ENCODE measurements at places on chromosomes 5 and 9. TPM values are rescaled to one million over a fixed set of nuclear protein-coding genes. Genes with fewer than 3 reads are reported as not detected.

ERAP2 gene
- total RNA-seq, result 51.3 TPM

IDNK gene
- total RNA-seq, result 4.5 TPM

CAMK2A gene
- total RNA-seq, result not detected

PHF24 gene
- total RNA-seq, result 0.57 TPM

- peaks cover 1% of the 10 kb centered on the region for H3K27me3 ChIP-seq
- no peak overlapping the region for H3K4me3 ChIP-seq
- no peak for DNase-seq
- H3K27ac ChIP-seq, result no peak overlapping the region
- peaks cover 4% of the 10 kb centered on the region for H3K4me1 ChIP-seq
Measured at GRCh38 chr9:105306351-105307140, 62.1 kb downstream of the SLC44A1 start.

DNA sequence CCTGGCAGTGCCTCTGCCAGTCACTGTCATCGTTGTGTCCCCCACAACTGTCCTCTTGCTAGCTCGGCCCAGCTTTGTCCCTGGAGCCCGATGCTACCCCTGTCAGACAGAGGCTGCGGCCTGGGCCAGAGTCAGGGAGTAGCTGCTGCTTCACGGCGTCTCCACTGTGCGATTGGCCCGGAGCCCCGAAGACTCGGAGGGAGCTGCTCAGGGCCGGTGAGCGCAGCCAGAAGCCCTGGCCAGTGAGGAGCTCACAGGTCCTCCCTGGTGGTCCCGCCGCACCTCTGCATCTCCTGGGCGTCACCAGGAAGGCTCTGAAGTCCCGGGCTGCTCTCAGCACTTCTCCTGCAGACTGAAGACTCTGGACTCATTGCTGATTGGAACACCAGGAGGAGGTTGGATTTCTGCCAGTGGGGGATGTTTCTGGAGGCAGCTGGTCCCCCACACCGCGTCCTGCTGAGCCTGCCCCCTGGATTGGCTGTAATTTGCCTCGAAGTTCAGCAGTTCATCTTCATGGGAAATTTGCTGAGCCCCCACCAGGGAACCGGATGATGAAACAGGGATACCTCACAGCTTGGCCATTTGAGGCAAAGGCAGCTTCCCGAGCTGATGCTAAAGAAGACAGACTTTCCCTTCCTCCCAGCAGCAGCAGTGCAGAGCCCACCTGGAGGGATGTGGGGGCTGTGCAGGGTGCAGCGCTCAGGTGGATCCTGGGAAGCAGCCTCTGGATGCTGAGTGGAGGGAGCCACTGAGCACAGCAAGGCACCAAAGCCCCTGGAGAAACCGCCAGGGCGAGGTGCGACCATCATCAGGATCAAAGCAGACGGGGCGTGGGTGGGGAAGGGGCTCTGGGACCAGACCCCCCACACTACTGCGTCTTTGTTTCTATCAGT lies 45.6 kb downstream of the USP20 start:
- no peaks in the 10 kb centered on the region for H3K27me3 ChIP-seq
- no peak overlapping the region for H3K4me3 ChIP-seq
- DNase-seq, result no peak

GRCh38 chr5:366541-367357 lies 45.2 kb downstream of the AHRR start:
- DNase-seq, result no peak
- H3K27me3 ChIP-seq, result no peaks in the 10 kb centered on the region
- H3K27ac ChIP-seq, result peak overlapping the region; percentile 31
- peaks cover 39% of the 10 kb centered on the region for H3K36me3 ChIP-seq
- H3K4me1 ChIP-seq, result peaks cover 28% of the 10 kb centered on the region
- no peak overlapping the region for H3K4me3 ChIP-seq

GRCh38 chr5:51039424-51040329 lies 343.6 kb upstream of the ISL1 start:
- no peaks in the 10 kb centered on the region for H3K36me3 ChIP-seq
- H3K4me1 ChIP-seq, result no peaks in the 10 kb centered on the region
- H3K27ac ChIP-seq, result no peak overlapping the region
- no peaks in the 10 kb centered on the region for H3K27me3 ChIP-seq

- no peak for DNase-seq
- no peaks in the 10 kb centered on the region for H3K36me3 ChIP-seq
- H3K4me1 ChIP-seq, result no peaks in the 10 kb centered on the region
- no peak overlapping the region for H3K4me3 ChIP-seq
- H3K27me3 ChIP-seq, result peaks cover 14% of the 10 kb centered on the region
- H3K27ac ChIP-seq, result no peak overlapping the region
Measured at GRCh38 chr5:135955525-135955924, 742 bp upstream of the LECT2 start.

GRCh38 chr9:130402243-130402642 lies 42.5 kb upstream of the ASS1 start:
- no peaks in the 10 kb centered on the region for H3K27me3 ChIP-seq
- no peak overlapping the region for H3K4me3 ChIP-seq
- H3K27ac ChIP-seq, result no peak overlapping the region
- no peaks in the 10 kb centered on the region for H3K36me3 ChIP-seq

DNA sequence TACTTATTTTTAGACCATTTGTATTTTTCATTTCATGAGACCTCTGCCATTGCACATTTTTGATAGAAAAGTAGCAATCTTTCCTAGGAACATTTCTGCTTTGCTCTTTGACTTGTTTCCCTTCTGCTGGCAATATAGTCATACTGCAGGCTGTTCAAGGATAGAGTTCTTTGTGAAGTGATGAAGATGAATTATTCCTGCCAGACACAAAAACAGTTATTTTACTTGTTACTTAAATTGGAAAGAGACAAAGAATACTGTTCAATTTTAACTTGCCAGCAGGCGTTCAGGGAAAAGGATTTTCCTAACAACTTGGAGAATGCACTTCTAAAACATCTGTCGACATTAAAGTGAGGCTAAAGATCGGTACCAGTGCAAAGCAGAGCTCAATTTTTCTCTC lies 251.7 kb upstream of the ACTBL2 start:
- H3K36me3 ChIP-seq, result no peaks in the 10 kb centered on the region
- no peaks in the 10 kb centered on the region for H3K4me1 ChIP-seq
- no peak overlapping the region for H3K4me3 ChIP-seq
- H3K27ac ChIP-seq, result no peak overlapping the region
- peaks cover 4% of the 10 kb centered on the region for H3K27me3 ChIP-seq

GRCh38 chr5:125277494-125278154 lies 531.2 kb upstream of the ZNF608 start:
- H3K27me3 ChIP-seq, result no peaks in the 10 kb centered on the region
- no peaks in the 10 kb centered on the region for H3K4me1 ChIP-seq
- H3K36me3 ChIP-seq, result no peaks in the 10 kb centered on the region
- no peak overlapping the region for H3K4me3 ChIP-seq
- no peak for DNase-seq

- no peak for DNase-seq
- H3K27me3 ChIP-seq, result no peaks in the 10 kb centered on the region
- H3K4me1 ChIP-seq, result no peaks in the 10 kb centered on the region
- no peak overlapping the region for H3K27ac ChIP-seq
Measured at GRCh38 chr5:147689426-147689825, 93.1 kb downstream of the JAKMIP2 start.

DNA sequence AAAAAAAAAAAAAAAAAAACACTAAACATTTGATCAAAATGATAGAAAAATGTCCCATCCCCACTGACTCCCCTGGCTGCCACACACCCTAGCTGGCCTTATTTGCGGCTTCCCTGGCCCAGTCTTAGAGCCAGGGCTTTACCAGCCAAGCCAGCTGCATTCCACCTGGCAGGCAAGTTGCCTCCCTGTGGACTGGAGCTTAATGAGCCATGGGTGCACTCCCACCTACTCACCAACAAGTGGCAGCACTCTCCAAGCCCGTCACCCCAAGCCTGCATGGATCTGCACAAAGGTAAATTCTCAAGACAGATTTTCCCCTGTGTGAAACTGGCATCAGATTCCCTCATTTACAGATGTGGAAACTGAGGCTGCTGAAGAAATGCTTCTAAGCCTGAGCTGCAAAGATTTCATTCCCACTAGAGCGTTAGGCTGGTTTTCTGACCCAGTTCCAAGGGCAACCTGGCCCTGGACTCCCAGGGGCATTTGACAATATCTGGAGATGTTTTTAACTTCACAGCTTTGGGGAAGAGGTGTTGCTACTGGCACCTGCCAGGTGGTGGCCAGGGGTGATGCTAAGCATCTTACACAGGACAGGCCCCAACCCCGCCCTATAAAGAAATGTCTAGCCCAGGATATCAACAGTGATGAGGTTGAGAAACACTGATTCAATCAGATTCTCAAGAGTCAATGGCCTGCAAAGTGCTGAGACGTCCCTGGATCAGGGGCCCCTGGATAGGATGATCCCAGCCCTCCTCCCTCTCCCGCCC lies 21.9 kb upstream of the VDAC1 start:
- DNase-seq, result peak; percentile 84
- peaks cover 2% of the 10 kb centered on the region for H3K4me1 ChIP-seq
- peaks cover 10% of the 10 kb centered on the region for H3K27me3 ChIP-seq
- H3K36me3 ChIP-seq, result no peaks in the 10 kb centered on the region
- H3K27ac ChIP-seq, result no peak overlapping the region
- no peak overlapping the region for H3K4me3 ChIP-seq

Data from activated CD4-positive, alpha-beta T cell treated with anti-CD3 and anti-CD28 coated beads, Interleukin-2, amount 10 ng/mL, durations not matched to agents 24 days and 14 days (primary cell).